ENCODE measurements at places on chromosomes 3 and 15.

GRCh38 chr3:190101320-190102011, 19.2 kb downstream of the P3H2 start:
- H3K27me3 ChIP-seq, result no peaks in the 10 kb centered on the region
- no peak for DNase-seq
- H3K27ac ChIP-seq, result peak overlapping the region; percentile 19
- H3K4me3 ChIP-seq, result no peak overlapping the region
- peaks cover 52% of the 10 kb centered on the region for H3K4me1 ChIP-seq

- H3K36me3 ChIP-seq, result peaks cover 36% of the 10 kb centered on the region
- peaks cover 41% of the 10 kb centered on the region for H3K4me1 ChIP-seq
- no peaks in the 10 kb centered on the region for H3K27me3 ChIP-seq
- no peak overlapping the region for H3K27ac ChIP-seq
- DNase-seq, result peak; percentile 84
- H3K4me3 ChIP-seq, result no peak overlapping the region
These were observed 35.1 kb downstream of the CMTM6 start for GRCh38 chr3:32467333-32468070.

DNA sequence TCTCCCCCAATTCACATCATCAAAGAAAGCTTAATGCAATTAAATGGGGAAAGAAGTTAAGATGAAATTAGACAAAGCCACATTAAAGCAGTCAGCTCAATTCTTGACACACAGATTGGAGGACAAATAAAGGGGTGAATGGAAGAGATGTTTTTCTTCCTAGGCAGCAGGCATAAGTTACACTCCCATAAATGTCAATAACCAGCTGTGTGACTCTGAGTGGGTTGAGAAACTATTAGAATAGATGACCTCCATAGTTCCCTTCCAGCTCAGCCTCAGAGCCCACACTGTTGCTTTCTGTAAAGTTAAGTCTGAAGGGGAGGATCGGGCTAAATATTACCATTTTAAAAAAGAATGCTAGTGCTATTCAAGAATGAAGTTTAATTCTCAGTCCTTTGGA, 71.0 kb downstream of the THBS1 start:
- H3K4me3 ChIP-seq, result peak overlapping the region; percentile 8
- no peaks in the 10 kb centered on the region for H3K36me3 ChIP-seq
- DNase-seq, result no peak
- peaks cover 19% of the 10 kb centered on the region for H3K4me1 ChIP-seq

DNA sequence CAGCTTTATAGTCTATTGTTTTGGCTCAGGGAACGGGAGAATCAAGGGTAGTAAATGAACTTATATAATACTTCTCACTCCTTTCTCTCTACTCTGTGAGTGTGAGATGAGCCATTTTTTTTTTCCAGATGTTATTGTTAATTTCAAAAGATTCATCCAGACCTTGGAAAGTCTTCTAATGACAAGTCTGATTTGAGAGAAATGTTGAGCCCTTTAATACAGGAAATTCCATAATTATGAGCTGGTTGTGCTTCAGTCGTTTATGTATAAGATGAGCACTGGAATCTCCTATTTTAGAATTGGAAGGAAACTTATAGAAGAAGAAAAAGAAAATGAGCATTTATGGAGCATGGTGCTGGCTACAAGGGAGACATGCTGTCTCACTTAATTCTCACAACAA, 92.0 kb downstream of the FBN1 start:
- no peaks in the 10 kb centered on the region for H3K36me3 ChIP-seq
- H3K4me1 ChIP-seq, result peaks cover 32% of the 10 kb centered on the region
- DNase-seq, result no peak
- H3K4me3 ChIP-seq, result no peak overlapping the region
- no peaks in the 10 kb centered on the region for H3K27me3 ChIP-seq
- H3K27ac ChIP-seq, result no peak overlapping the region

DNA sequence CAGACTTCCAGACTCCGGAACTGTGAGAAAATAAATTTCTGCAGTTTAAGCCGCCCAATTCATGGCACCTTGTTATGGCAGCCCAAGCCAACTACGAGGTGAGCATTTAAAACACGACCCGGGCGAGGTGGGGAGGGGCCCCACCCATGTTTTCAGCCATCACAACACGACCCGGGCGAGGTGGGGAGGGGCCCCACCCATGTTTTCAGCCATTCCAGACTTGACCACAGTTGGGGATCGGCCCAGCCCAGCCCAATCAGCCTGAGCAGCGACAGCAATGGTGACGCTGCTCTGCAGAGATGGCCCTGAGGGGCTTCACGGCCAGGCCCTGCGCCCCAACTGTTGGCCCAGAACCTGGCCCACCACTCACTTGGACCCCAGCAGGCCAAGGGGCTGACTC, 93.1 kb downstream of the ATP10A start:
- H3K4me3 ChIP-seq, result no peak overlapping the region
- no peaks in the 10 kb centered on the region for H3K27me3 ChIP-seq
- no peak for DNase-seq
- H3K36me3 ChIP-seq, result no peaks in the 10 kb centered on the region
- H3K4me1 ChIP-seq, result peaks cover 26% of the 10 kb centered on the region

GRCh38 chr3:141575879-141576743, 89.3 kb downstream of the RASA2 start:
- H3K36me3 ChIP-seq, result peaks cover 25% of the 10 kb centered on the region
- H3K27ac ChIP-seq, result no peak overlapping the region
- H3K4me3 ChIP-seq, result no peak overlapping the region
- H3K27me3 ChIP-seq, result no peaks in the 10 kb centered on the region

GRCh38 chr3:154227531-154227930, 96.8 kb downstream of the DHX36 start:
- no peak for DNase-seq
- H3K27ac ChIP-seq, result no peak overlapping the region
- peaks cover 41% of the 10 kb centered on the region for H3K4me1 ChIP-seq
- H3K27me3 ChIP-seq, result no peaks in the 10 kb centered on the region

GRCh38 chr3:55285156-55285555, 201.9 kb downstream of the WNT5A start:
- no peak overlapping the region for H3K27ac ChIP-seq
- no peak for DNase-seq
- H3K4me1 ChIP-seq, result peaks cover 34% of the 10 kb centered on the region

DNA sequence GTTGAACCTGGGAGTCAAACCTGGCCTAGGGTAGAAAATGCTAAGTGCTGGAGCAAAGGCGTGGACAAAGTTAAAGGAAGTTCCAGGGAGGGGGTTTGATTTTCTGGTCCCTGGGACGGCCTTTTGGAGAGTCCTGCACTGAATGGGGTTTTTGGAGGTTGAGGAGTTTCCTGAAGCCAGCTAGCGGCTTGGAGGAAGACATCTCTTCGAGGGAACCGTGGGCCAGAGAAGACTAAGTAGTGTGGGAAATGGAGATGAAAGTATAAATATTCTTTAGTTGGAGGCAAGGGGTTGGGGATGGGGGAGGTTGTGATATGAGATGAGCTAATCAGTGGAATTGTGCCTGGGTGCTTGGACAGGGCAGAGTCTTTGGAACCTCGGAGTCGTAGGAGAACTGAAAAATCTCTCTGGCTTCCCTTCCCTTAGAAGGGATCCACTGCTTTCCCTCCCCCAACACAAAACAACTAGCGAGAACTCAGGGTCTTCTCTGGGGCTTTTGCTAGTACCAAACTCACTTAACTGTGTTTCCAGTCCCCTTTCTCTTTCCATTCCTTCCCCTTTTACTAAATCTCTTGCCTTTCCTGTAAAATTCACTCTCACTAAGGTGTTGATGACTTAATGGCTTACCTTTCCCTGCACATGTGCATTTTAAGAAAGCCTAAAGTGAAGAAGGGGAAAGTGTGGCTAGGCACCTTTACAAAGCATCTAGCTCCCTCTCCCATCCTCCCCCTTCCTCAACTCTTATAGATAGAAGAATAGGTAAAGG, 1.0 kb downstream of the LPP start:
- no peak for DNase-seq
- no peaks in the 10 kb centered on the region for H3K27me3 ChIP-seq
- peaks cover 3% of the 10 kb centered on the region for H3K36me3 ChIP-seq
- H3K4me3 ChIP-seq, result peak overlapping the region; percentile 99
- peaks cover 67% of the 10 kb centered on the region for H3K4me1 ChIP-seq

- H3K36me3 ChIP-seq, result peaks cover 5% of the 10 kb centered on the region
- H3K4me3 ChIP-seq, result no peak overlapping the region
- H3K27ac ChIP-seq, result no peak overlapping the region
- no peaks in the 10 kb centered on the region for H3K4me1 ChIP-seq
- no peak for DNase-seq
- H3K27me3 ChIP-seq, result no peaks in the 10 kb centered on the region
These were observed 18.6 kb downstream of the CCR9 start for GRCh38 chr3:45904931-45905330.

- no peak for DNase-seq
- H3K36me3 ChIP-seq, result no peaks in the 10 kb centered on the region
These were observed 124.2 kb downstream of the ZBTB20 start for GRCh38 chr3:115022835-115023398.

DNA sequence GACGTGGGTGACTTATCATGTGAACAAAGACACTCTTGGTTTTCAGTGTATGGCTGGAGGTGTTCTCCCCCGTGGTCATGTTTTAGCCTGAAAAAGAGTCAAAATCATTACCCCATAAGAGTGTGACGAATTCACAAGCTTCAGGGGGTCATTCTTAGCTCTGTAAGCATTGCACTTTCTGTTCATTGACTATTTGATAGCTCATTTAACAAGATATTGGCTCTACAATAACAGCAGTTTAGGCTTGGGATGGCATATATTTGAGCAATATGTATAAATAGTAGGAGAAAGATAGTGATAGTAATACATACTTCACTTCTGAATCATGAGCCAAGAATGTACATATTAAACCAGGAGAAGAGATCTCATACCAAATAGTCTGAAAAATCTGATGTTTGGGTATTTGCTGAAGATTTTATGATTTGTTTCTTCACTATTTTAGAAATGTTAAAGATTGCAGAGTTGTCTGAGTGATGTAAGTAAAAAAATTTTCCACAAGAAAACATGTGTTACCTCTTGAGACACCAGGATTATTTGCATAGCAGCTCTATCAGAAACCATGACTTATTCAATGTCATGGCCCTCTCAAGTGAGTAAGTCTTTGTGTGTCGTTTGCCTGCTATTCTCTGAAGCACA, 996.0 kb downstream of the OTOL1 start:
- H3K4me3 ChIP-seq, result no peak overlapping the region
- DNase-seq, result no peak
- H3K4me1 ChIP-seq, result no peaks in the 10 kb centered on the region
- H3K27me3 ChIP-seq, result no peaks in the 10 kb centered on the region

GRCh38 chr3:31808143-31808720, 172.8 kb downstream of the OSBPL10 start:
- no peak overlapping the region for H3K4me3 ChIP-seq
- H3K36me3 ChIP-seq, result no peaks in the 10 kb centered on the region
- H3K27ac ChIP-seq, result no peak overlapping the region
- DNase-seq, result no peak
- peaks cover 19% of the 10 kb centered on the region for H3K4me1 ChIP-seq
- H3K27me3 ChIP-seq, result no peaks in the 10 kb centered on the region

- H3K4me1 ChIP-seq, result no peaks in the 10 kb centered on the region
- H3K36me3 ChIP-seq, result peaks cover 31% of the 10 kb centered on the region
- DNase-seq, result no peak
- no peaks in the 10 kb centered on the region for H3K27me3 ChIP-seq
These were observed 26.3 kb downstream of the KCNMB3 start for GRCh38 chr3:179224584-179224983.

GRCh38 chr3:167929968-167930367, 165.8 kb downstream of the GOLIM4 start:
- H3K27me3 ChIP-seq, result no peaks in the 10 kb centered on the region
- no peak overlapping the region for H3K4me3 ChIP-seq
- H3K36me3 ChIP-seq, result no peaks in the 10 kb centered on the region
- peaks cover 8% of the 10 kb centered on the region for H3K4me1 ChIP-seq
- DNase-seq, result no peak

DNA sequence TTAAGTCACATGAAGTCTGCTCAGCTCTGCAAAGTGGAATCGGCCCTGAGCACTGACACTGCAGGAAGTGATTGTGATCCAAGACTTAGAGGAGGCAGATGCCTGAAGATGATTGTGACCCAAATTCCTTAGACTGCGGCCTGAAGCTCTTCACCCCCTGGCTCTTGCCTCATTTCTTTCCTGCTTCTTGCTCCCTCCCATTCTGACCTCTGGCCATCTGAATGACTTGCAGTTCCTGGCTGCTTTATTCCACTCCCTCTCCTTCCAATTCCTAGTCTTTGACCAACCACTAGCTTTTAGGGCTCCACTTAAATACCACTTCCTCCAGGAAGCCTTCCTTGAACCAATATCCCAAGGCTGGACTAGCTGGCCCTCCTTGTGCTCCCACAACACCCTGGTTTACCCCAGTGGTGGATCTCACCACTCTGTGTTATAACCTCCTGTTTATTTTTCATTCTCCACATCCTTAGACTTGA, 9.9 kb upstream of the EPB42 start:
- H3K27me3 ChIP-seq, result peaks cover 47% of the 10 kb centered on the region
- no peak for DNase-seq
- no peaks in the 10 kb centered on the region for H3K4me1 ChIP-seq

DNA sequence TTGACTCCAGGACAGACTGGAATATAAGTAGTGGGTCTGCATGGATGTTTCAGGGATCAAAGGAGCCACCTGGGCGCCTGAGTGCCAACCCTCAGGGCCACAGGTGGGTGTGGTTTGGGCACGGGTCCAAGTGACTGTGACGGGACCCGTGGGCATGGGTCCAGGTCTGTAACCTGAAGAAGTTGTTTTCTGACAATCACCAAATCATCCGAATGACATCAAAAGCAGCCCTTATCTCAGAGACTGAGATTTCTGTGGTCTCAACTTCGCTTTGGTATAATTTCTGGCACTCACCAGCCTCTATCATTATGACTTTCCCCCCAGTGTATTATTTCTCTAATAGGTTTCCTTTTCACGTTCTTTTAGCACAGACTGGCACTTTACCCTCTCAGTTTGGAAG, 24.4 kb downstream of the RLBP1 start:
- DNase-seq, result no peak
- no peaks in the 10 kb centered on the region for H3K27me3 ChIP-seq
- H3K27ac ChIP-seq, result peak overlapping the region; percentile 3
- H3K36me3 ChIP-seq, result peaks cover 30% of the 10 kb centered on the region
- no peak overlapping the region for H3K4me3 ChIP-seq
- H3K4me1 ChIP-seq, result peaks cover 46% of the 10 kb centered on the region

GRCh38 chr3:170321321-170322034, 36.0 kb upstream of the SKIL start:
- H3K27ac ChIP-seq, result no peak overlapping the region
- H3K4me1 ChIP-seq, result peaks cover 62% of the 10 kb centered on the region
- DNase-seq, result no peak
- peak overlapping the region; percentile 7 for H3K4me3 ChIP-seq
- peaks cover 2% of the 10 kb centered on the region for H3K36me3 ChIP-seq
- peaks cover under 1% of the 10 kb centered on the region for H3K27me3 ChIP-seq
